Activated CD4-positive, alpha-beta T cell treated with anti-CD3 and anti-CD28 coated beads for 36 hours (primary cell): ENCODE measurements at places on chromosomes 12 and 14. TPM values are rescaled to one million over a fixed set of nuclear protein-coding genes. Genes with fewer than 3 reads are reported as not detected.

Gene SLC5A8
- total RNA-seq, result not detected

Gene CCDC198
- total RNA-seq, result not detected

Gene CRACR2A
- 19.2 TPM for total RNA-seq

Gene TAS2R7
- total RNA-seq, result not detected

Gene APOF
- not detected for total RNA-seq

Gene PPM1A
- total RNA-seq, result 41.5 TPM

Gene ACSM4
- total RNA-seq, result not detected

DNA sequence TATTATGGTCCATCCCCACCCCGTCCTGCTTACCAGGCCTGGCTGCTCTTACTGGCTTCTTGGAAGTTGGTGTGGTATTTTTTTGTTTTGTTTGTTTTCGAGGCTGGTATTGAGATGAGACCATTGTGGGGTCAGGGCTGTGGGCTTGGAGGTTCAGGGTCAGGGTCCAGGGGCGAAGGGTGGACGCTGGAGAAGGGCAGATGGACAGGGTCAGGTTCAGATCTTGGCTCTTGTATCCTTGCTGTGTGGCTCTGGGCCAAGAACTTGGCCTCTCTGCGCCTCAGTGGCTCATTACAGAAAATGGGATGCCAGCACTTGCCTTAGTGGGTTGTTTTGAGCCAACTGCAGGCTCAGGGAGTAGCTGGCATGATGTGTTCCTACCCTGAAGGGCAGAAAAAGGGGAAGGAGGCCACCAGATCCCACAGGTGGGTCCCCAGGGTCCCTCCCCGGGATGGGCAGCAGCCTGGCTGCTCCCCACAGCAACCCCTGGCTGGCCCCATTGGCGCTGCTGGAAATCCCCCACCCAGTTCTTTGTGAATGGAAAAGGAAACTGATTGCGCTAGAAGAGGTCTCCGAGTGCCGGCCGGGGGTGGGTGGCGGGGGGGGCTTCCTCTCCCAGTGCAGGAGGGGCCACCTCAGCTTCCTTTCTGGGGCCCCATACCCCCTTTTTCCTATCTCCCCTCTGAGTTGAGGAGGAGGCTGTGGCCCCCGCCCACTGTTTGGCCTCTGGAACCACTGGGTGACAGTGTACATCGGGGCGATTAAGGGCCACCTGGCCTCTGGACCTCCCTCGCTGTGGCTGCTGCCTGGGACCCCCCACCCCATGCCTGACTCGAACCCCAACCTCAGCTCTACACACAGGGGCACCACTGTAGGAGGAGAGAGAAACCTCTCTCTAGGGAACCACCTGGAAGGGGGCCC, 25.0 kb downstream of the SH2B3 start:
- peak; percentile 86 for DNase-seq

DNA sequence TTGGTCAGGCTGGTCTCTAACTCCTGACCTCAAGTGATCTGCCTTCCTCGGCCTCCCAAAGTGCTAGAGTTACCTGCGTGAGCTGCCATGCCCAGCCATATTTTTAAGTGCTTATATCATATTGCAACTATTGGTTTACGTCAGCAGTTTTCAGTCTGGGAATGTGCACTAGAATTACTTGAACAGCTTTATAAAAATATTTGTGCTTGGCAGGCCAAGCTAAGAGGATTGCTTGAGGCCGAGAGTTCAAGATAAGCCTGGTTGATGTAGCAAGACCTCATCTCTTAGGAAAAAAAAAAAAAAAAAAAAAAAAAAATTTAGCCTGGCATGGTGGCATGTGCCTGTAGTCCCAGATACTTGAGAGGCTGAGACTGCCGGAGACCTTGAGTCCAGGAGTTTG, 17.1 kb downstream of the KIAA0586 start:
- DNase-seq, result no peak

GRCh38 chr12:132365226-132365625, 35.8 kb upstream of the GALNT9 start:
- DNase-seq, result no peak

DNA sequence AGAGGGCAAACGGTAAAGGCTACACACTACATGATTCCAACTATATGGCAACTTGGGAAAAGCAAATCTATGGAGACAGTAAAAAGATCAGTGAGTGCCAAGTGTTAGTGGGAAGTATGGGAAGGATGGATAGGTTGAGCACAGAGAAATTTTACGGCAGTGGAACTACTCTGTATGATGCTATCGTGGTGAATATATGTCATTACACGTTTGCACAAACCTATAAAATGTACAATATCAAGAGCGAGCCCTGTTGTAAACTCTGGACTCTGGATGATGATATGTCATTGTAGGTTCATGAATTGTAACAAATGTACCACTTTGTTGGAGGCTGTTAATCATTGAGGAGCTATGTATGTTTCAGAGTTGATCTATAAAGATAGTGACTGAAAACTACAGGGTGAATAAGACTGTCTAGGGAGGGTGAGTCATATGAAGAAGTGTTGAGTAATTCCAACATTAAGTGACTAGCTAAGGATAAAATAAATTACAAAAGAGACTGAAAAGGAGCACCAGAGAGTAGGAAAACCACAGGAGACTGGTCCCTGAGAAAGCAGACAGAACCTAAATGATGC, 349.2 kb upstream of the LMO3 start:
- DNase-seq, result no peak

GRCh38 chr12:119500209-119500608, 93.4 kb upstream of the TMEM233 start:
- no peak for DNase-seq

GRCh38 chr12:6336889-6337853, 4.7 kb downstream of the TNFRSF1A start:
- peak; percentile 59 for DNase-seq

DNA sequence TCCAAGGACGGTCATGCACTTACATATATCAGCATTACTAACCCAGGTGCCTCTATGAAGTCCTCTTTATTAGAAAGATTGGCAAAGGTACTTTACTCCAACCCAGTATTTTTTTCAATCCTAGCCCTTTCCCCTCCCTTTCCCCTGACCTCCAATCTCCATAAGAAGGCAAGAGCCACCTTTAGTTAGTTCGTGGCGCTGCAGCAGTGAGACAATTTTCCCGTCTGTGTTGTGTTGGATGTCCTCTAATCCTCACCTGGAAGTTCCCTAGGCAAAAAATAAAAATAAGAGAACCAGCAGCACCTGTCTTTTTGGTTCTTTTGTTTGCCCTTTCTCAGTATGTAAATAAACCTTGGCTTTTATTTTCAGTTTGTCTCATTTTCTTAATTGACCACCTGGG, 439.6 kb upstream of the LRFN5 start:
- no peak for DNase-seq

DNA sequence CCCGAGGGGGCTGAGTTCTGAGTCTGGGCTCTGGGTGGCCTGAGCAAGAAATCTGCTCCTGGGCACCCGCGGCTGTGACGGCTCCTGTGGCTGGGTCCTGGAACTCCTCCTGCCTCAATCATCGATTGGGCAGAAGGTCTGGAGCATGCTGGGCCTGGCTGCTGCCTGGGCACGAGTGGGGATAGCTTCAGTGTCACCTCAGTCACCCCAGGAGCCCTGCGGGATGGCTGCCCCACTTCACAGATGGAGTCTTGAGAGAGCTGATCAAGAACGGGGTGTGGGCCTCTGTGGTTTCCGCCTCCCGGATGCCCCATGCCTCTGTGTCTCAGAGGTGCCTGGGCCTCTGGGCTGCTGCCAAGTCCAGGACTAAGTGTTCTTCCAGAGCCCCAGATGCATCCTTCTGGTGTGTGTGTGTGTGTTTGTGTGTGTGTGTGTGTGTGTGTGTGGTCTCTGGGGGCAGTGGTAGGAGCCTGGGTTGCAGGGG, 185.6 kb upstream of the C14orf180 start:
- DNase-seq, result peak; percentile 73

GRCh38 chr12:95789126-95790032, 1.2 kb downstream of the NTN4 start:
- peak; percentile 9 for DNase-seq

DNA sequence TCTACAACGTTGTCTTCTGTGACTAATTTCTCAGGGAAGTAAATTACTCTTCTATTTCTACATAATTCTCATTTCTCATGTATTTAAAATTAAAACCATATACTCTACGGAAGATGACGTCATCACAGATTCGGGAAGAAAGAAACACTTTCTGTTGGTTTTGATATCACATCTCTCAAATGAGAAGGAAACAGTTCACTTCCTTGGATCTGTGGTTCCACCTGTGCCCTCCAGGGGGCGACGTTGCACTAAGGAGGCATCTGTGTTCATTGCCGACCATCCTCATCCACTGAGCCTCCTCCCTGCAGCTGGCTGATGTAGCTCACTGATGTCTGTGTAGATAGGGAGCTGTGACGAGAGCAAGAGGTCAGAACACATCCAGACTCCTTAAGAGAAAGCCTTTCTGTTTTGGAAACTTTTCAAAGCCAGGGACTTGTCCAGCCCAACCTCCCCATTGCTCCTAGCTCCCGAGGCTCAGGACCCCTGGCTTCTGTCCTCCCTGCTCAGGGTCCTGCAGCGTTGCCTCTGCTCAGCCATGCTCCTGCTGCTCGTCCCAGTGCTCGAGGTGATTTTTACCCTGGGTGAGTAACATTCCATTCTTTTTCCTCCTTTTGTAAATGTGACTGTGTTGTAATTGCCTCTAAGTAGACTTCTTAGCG, 172.7 kb upstream of the OR4E1 start:
- DNase-seq, result peak; percentile 86

DNA sequence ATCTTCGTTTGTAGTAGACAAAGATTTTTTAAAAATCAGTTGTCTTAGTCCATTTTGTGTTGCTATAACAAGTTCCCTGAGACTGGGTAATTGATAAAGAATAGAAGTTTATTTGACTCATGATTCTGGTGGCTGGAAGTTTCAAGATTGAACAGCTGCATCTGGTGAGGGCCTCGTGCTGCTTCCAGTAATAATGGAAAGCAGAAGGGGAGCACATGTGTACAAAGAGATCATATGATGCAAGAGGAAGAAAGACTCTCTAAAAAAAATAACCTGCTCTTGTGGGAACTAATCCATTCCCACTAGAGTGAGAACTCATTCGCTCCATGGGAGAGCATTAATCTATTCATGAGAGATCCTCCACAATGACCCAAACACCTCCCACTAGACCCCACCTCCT, 24.8 kb downstream of the MUCL1 start:
- DNase-seq, result peak; percentile 40
